ENCODE measurements at places on chromosomes 13 and 19. TPM values are rescaled to one million over a fixed set of nuclear protein-coding genes. Genes with fewer than 3 reads are reported as not detected.

DNA sequence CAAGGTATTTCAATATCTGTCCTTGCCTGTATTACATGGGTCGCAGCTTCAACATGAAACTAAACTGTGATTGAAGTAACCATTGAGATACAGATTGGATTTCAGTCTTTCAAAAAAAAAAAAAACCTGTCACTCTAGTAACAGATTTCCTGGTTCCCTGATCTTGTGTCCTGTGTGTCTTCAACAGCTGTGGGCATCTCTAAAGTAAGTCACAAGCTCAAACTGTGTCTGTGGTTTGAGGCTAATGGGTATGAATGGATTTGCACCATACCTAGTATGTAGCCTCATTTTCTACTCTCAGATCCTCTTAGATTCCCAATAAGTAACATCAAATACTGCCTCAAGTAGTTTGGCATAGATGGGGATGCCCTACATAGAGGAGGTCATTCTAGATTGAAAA, 300.1 kb downstream of the COG6 start:
- no peak overlapping the region for H3K27ac ChIP-seq
- no peaks in the 10 kb centered on the region for H3K4me1 ChIP-seq
- no peaks in the 10 kb centered on the region for H3K36me3 ChIP-seq
- no peaks in the 10 kb centered on the region for H3K27me3 ChIP-seq

GRCh38 chr13:72541674-72542073, 185.8 kb downstream of the MZT1 start:
- H3K4me3 ChIP-seq: no peak overlapping the region
- no peak overlapping the region for H3K27ac ChIP-seq
- no peaks in the 10 kb centered on the region for H3K4me1 ChIP-seq
- DNase-seq: no peak
- no peaks in the 10 kb centered on the region for H3K36me3 ChIP-seq
- H3K27me3 ChIP-seq: no peaks in the 10 kb centered on the region

GRCh38 chr13:112072534-112073244, 5.7 kb downstream of the SOX1 start:
- H3K4me1 ChIP-seq: no peaks in the 10 kb centered on the region
- no peak overlapping the region for H3K27ac ChIP-seq
- H3K4me3 ChIP-seq: no peak overlapping the region
- peaks cover 57% of the 10 kb centered on the region for H3K27me3 ChIP-seq

- H3K4me3 ChIP-seq: no peak overlapping the region
- no peaks in the 10 kb centered on the region for H3K4me1 ChIP-seq
- H3K27me3 ChIP-seq: peaks cover under 1% of the 10 kb centered on the region
- H3K27ac ChIP-seq: no peak overlapping the region
These were observed 255.5 kb downstream of the KCTD12 start for GRCh38 chr13:76630629-76631230.

The ADM5 gene
- 0.18 TPM for total RNA-seq

DNA sequence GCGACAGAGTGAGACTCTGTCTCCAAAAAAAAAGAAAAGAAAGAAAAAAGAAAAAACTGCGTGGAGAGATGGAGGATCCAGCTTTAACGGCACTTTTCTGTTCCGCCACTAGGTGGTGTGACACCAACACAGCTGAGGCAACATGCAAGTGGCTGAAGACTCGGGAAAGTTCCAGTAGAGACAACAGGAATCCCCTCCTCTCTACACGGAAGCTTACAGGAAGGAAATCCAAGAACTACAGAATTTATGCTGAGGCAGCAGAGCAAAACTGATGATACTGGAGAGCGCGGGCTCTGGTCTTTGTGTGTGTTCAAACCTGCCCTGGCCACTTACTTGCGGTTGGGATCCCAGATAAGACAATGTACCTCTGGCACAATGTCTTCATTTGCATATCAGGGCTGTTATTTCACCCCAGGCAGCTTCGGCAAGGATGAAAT, 9.9 kb downstream of the RANBP3 start:
- no peaks in the 10 kb centered on the region for H3K27me3 ChIP-seq
- H3K4me1 ChIP-seq: peaks cover 41% of the 10 kb centered on the region
- peak overlapping the region; percentile 99 for H3K27ac ChIP-seq
- H3K36me3 ChIP-seq: peaks cover 11% of the 10 kb centered on the region
- H3K4me3 ChIP-seq: no peak overlapping the region
- DNase-seq: peak; percentile 88
